CD8-positive, alpha-beta memory T cell (primary cell): ENCODE measurements at places on chromosomes 4 and X. TPM values are rescaled to one million over a fixed set of nuclear protein-coding genes. Genes with fewer than 3 reads are reported as not detected.

DNA sequence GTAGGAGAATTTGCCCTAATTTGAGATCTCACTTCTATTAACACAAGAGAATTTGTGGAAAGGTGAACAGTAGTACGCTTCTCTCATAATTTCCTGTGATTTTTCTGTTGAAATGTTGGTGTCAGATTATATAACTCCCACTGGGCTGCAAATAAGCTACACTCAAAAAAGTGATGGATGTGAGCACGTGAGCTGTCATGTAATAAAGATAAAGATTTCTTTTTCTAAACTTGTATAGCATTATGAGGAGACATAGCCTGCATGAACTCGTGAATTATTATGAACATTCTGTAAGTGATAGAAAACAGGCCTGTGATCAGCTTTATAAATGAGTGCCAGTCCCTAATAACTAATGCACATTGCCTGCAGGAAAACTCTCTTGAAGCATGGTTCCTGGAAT, 356.6 kb upstream of the ACTRT1 start:
- DNase-seq = no peak

DNA sequence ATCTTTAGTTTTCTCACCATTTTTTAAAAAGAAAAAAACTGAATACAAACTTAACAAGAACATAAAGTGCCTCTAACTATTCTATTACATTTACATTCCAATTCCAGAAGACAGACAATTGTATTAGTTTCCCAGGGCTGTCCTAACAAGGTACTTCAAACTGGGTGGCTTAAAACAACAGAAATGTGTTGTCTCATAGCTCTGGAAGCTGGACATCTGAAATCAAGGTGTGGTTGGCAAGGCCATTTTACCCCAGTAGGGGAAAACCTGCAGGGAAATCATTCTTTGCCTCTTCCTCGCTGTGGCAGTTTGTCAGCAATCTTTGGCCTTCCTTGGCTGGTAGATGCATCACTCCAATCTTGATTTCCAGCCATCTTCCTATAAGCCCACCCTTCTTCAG, 37.5 kb upstream of the TMEM33 start:
- DNase-seq = no peak

C4orf50 gene
- total RNA-seq = 0.24 TPM

DNA sequence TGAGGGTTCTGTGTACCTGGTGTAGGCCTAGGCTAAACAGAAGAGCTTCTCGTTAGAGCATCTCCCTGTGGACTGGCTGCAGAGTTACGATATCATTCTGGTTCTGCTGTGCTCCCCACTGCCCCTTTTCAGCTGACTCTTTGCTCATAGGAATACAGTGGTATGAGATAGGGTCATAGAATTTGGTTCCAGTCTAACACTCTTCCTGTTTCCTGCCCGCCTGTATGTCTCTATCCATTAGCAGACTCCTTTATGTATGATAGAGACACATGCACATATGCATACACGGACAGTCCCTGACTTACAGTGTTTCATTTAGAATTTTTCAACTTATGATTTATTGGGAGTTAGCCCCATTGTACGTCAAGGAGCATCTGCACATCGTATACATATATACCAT, 15.3 kb downstream of the RNF4 start:
- no peak for DNase-seq

- DNase-seq = no peak
These were observed 155.2 kb downstream of the ZNF330 start for GRCh38 chr4:141375855-141376254.

RBMXL3 gene
- total RNA-seq = not detected

CCDC110 gene
- not detected for total RNA-seq

FDCSP gene
- not detected for total RNA-seq

GRCh38 chr4:145821766-145822165, 116.9 kb downstream of the ZNF827 start:
- no peak for DNase-seq

DNA sequence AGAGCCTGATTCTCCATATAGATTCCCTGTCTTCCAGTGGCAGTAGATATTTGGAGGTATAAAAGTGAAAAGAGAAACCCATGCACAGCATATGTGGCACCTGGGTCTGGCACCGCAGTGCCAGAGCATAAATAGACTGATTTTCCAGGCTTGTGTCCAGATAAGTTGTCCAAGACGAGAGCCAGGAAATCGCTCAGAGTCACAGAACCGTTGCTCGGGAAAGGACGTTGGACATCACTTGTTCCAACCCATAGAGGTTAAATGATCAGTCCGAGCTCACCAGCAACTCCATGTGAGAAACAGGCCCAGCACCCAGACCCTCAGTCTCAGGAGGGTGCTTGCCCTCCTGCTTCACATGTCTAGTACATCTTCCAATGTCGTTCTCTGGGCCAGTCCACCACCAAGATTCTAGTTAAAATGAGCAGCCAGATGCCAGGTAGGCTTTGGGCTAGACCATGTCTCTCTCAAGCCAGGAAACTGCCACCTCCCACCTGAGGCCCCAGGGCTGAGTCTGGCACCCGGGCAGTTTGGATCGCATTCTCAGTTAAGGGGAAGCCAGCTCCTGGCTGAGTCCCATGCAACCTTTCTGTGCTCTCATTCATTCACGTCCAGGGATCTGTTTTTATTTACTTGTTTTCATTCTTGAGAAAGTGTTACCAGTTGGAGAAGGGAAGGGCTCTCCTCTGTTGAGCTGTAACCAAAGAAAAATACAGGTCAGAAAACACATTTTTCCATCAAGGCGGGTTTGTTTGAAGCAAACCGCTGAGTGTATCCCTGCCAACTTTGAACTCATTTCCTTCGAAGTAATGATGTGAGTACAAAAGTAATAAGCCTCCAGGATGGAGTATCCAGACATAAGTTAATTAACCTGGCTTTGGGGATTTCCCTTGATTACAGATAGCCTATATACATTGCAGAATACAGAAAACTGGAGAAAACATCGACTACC, 91.7 kb downstream of the PHOX2B start:
- no peak for DNase-seq

GRCh38 chr4:33057736-33058135, 2337.6 kb downstream of the PCDH7 start:
- DNase-seq = no peak

GRCh38 chr4:3287972-3288570, 4.8 kb upstream of the RGS12 start:
- no peak for DNase-seq

DNA sequence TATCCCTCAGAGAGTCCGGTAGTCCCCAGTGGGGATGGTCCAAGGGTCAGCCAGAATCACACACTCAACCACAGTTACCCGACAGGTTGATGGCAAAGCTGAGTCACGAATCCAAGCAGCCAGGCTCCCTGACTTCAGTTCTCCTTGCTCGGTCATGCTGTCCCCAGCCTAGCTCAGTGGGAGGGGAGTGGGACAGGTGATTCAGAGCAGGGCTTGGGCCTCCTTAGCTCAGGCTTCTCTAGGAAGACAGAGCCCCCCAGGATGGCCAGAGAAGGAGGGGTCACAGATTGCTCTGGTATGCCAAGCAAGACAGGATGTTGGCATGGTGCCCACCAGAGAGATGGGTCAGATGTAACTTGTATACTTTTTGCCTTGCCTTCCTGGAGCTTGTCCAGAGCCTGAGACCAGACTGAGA, 66.5 kb downstream of the EFNB1 start:
- no peak for DNase-seq

- DNase-seq = no peak
These were observed 70.9 kb downstream of the APBB2 start for GRCh38 chr4:41143311-41144039.

DNA sequence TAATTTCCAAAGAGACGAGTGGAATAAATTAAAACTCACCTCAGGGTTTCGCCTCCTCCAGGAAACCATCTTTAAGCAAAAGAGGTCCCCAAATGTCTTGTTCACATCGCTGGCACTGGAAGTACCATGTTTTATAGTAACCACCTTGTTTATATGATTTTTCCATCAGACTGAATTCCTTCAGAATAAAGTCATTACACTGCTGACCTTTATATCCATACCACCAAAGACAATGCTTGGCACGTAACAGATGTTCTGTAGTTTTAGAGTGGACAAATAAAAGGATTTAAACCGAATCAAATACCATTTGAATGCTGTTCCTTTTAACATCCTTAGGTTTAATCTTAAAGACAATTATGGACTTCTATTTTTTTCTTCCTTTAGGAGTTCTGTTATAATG, 4.7 kb downstream of the NUDT6 start:
- DNase-seq = no peak

- no peak for DNase-seq
These were observed 233.4 kb upstream of the HAND2 start for GRCh38 chr4:173763389-173763788.

GRCh38 chr4:129043523-129043922, 49.8 kb downstream of the SCLT1 start:
- no peak for DNase-seq

GRCh38 chr4:102429553-102429952, 71.6 kb upstream of the NFKB1 start:
- DNase-seq = no peak

SYNPO2 gene
- 0.22 TPM for total RNA-seq

TRAM1L1 gene
- not detected for total RNA-seq

DNA sequence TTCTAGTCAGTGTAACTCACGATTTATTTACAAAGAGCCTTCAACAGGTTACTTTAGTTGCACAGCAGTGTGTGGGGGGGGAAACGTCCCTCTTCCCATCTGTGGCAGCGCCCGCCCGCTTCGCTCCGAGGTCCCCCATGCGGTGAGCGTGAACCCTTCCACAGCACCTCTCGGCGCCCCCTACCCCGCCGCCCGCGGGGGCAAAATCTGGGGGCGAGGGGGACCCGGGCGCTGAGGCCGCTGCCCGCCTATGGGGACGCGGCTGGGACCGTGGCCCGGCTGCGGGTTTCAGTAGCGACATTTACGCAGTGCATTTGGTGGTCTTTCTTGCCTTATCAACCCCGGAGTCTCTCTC, 6.4 kb downstream of the NKX6-1 start:
- DNase-seq = no peak

IL1RAPL1 gene
- total RNA-seq = not detected

MAGEC1 gene
- total RNA-seq = not detected

- DNase-seq = peak; percentile 78
These were observed 151.7 kb upstream of the TBL1X start for GRCh38 chrX:9312922-9313867.

DNA sequence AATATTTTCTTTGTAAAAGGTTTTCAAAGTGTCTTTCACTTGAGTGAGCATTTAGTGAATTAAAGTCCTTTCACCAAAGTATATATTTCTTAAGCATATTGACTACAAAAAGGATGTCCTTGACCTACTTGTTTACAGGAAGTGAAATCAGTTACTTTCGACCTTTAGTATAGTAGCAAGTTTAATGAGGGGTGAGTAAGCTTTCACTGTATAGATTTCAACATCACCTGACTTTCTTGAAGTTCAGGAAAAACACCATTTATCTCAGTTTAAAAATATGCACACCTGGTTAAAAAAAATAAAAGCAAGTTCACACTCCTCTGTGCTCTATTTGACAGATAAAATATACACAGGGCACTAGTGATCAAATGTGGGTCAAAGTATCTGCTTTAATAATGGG, 88.1 kb downstream of the CCSER1 start:
- no peak for DNase-seq

DNA sequence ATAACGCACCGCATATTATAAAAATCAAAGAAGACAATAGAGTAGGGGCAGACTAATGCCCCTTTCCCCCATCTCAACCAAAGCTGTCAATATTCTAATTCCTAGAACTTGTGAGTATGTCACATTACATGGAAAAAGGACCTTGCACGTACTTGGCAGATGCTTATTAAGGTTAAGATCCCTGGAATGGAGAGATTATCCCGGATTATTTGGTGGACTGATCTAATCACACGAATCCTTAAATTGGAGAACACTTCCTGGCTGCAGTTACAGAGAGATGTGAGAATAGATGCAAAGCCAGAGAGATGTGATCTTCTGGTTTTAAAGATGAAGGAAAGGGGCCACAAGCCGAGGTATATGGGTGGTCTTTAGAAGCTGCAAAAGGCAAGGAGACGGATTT, 548.7 kb downstream of the SPRY1 start:
- no peak for DNase-seq

- no peak for DNase-seq
These were observed 89.6 kb downstream of the SCD5 start for GRCh38 chr4:82708982-82709381.

- DNase-seq = no peak
These were observed 143.4 kb downstream of the CDS1 start for GRCh38 chr4:84726356-84726755.

GRCh38 chr4:37675587-37676290, 10.4 kb downstream of the RELL1 start:
- DNase-seq = no peak

SGMS2 gene
- total RNA-seq = 0.61 TPM

ERVMER34-1 gene
- 0.20 TPM for total RNA-seq
